Osteoblast (primary cell): ENCODE measurements at places on chromosomes 1 and 21. TPM values are rescaled to one million over a fixed set of nuclear protein-coding genes. Genes with fewer than 3 reads are reported as not detected.
A peak's percentile ranks its signal among the peaks of the same experiment; 100 is the strongest.

The MYOM3 gene
- under 0.01 TPM in 1 of 2 replicates, not detected in the other for total RNA-seq

The ACTL8 gene
- not detected in 2 replicates for total RNA-seq

The SETSIP gene
- total RNA-seq: 0.29 and 0.36 TPM in 2 replicates

DNA sequence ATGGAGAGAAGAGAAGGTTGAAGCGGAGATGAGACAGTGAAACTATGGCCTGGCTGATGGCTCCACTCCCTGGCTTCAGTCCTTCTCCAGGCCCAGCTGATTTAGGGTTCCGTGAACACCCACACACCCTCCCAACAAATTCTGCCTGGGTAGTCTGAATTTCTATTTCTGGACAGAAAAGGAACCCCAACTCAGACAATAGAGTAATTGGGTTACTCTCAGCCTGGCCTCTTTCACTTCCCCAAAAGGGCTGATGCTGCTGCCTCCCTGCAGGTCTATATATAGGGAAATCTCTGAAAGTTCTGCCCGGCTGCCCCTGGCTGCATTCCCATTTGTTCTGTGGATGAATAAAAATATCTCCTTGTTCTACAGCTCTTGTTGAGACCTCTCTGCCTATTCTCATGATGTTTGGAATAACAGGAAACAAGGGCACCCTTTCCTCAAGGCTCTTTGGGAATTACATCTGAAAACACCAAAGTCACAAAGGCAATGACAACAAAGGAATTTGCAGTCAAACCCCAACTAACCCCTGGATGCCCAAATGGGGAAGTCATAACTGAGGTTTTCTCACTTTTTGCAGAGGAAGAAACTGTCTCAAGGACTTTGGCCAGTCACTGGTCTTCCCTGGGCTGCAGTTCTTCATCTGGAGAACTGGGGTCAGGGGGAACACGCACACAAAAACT is 11.4 kb upstream of the ZSCAN20 start:
- no peaks in the 10 kb centered on the region for H3K36me3 ChIP-seq
- no peak for DNase-seq
- no peak overlapping the region for H3K27ac ChIP-seq
- H3K4me3 ChIP-seq: no peak overlapping the region
- peaks cover 25% of the 10 kb centered on the region for H3K4me1 ChIP-seq

The ZFP69B gene
- 4.7 and 5.6 TPM in 2 replicates for total RNA-seq

The TAL1 gene
- not detected in 2 replicates for total RNA-seq

- peaks cover 6% of the 10 kb centered on the region for H3K27me3 ChIP-seq
- H3K36me3 ChIP-seq: no peaks in the 10 kb centered on the region
- no peak overlapping the region for H3K27ac ChIP-seq
Measured at GRCh38 chr21:42543106-42543847, 29.6 kb downstream of the SLC37A1 start.

GRCh38 chr1:177862916-177863315 is 106.9 kb downstream of the SEC16B start:
- H3K36me3 ChIP-seq: no peaks in the 10 kb centered on the region
- no peak overlapping the region for H3K4me3 ChIP-seq
- H3K4me1 ChIP-seq: no peaks in the 10 kb centered on the region

DNA sequence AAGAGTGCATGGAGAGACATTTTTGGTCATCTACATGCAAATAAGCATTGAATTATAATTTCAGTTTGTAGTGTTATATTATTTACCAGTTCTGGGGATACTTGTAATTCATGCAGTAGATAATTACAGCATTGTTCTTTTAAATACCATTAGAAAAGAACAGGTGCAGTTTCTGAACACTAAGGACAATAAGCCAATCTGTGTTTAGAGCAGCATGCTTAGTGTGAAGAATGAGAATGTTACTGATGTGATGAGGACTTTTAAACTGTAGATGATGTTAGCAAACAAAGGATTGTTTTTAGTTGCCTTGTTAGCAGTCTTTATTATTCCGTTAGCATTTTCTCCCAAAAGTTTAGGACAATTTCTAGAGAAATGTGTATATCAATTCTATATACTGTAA is 348.3 kb downstream of the BRINP3 start:
- H3K36me3 ChIP-seq: no peaks in the 10 kb centered on the region
- H3K4me1 ChIP-seq: no peaks in the 10 kb centered on the region
- no peak for DNase-seq
- H3K4me3 ChIP-seq: no peak overlapping the region
- no peaks in the 10 kb centered on the region for H3K27me3 ChIP-seq

GRCh38 chr1:227886503-227886961 is 61.2 kb downstream of the WNT9A start:
- H3K36me3 ChIP-seq: no peaks in the 10 kb centered on the region
- H3K4me3 ChIP-seq: no peak overlapping the region
- no peaks in the 10 kb centered on the region for H3K4me1 ChIP-seq
- no peak overlapping the region for H3K27ac ChIP-seq
- peak; percentile 79 for DNase-seq
